ENCODE measurements at places on chromosomes 4 and X.

GRCh38 chr4:119024102-119024501, 111.5 kb upstream of the MYOZ2 start:
- no peak for DNase-seq

GRCh38 chrX:124229374-124229773, 103.1 kb upstream of the TEX13D start:
- DNase-seq: no peak

- no peak for DNase-seq
Measured at GRCh38 chrX:108105473-108105872, 13.9 kb downstream of the ATG4A start.

DNA sequence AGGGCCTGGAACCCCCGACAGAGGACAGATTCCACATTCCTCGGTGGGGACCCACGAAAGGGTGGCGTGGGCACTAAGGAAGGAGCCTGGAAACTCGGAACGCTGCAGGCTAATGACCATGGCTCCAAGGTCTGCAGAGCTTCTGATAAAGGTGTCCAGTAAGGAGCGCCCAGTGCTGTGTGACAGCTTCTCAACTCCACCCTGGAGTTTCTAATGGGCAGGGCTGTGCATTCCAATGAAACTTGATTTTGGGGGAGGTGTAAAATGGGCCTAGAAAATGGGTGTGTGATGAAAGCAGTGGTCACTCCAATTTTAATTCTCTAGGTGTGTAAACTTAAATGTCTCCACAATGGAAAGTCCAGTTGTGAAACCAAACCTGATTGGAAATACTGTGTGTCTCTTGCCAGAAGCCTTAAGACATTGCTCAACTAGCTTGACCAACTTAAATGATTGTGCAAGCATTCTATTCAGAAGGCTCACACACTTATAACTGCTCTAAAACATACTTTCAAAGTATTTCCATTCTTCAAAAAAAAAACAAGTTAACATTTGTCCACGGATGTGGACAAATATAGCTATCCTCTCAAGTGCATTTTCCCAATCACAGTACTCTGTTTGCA, 52.1 kb downstream of the XAGE2 start:
- no peak for DNase-seq

- no peak for DNase-seq
Measured at GRCh38 chr4:109156356-109156755, 146.1 kb downstream of the COL25A1 start.

DNA sequence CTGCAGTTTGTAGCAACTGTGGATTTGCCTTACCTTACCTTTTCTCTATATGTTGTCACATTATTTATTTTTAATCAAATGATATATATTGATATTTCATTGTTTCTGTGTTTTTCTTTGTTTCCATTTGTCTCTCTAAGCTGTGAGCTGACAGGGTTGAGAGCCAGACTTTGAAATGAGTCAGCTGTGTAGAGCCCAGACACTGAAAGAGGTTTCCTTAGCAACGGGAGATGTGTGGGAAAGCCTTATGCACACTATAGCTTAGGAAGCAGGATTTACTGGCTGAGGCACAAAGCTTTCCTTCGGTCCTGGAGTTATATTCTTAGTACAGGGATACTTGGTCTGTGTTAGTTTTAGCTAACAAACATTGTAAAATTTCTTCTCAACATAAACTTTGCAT, 192.2 kb downstream of the FGF13 start:
- DNase-seq: no peak

- no peak for DNase-seq
Measured at GRCh38 chr4:122826079-122826527, 528 bp upstream of the FGF2 start.

DNA sequence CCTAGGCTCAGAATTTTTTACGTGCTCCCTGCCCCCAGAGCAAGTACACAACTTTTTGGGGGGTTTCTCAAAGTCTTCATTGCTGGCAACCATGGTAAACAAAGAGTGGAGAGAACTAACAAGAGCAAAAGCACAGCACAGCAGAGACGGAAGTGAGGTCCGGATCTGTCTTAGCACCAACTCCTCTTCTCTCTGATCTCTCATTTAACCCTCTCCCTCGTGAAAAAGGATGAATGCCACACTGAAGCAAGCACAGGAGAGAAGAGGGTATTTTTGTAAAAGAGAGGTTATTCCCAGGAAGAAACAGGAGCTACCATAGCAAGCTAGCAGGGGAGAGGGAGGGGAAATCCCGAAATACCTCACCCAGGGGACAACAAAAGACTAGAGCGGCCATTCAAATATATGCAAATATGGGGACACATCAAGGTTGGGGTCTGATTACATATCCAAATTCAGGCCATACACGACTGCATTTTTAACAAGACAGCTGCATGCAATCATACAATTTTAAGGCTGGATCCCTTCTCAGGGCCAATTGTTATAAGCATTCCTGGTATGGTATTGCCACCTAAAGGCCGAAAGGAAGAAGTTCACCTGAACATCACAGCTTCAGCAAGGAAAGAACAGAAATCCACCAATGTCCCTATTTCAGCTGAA, 46.6 kb downstream of the CD40LG start:
- DNase-seq: no peak

DNA sequence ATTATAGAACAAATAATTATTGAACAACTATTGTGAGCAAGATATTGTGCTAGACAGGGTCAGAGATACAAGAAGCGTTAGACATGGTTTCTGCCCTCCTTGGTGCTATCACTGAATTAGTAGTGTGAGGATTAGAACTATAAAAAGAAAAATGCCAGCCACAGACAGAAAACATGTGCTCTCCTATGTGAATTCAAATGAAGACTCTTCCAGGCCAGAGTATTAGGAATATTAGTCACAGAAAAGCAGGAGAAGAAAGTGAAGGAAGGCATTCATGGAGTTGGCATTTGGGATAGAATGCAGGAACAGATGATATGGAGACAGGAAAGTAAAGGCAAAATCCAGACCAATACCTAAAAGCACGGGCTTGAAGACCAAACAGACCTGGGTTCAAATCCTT, 179.6 kb upstream of the TENM3 start:
- DNase-seq: no peak

DNA sequence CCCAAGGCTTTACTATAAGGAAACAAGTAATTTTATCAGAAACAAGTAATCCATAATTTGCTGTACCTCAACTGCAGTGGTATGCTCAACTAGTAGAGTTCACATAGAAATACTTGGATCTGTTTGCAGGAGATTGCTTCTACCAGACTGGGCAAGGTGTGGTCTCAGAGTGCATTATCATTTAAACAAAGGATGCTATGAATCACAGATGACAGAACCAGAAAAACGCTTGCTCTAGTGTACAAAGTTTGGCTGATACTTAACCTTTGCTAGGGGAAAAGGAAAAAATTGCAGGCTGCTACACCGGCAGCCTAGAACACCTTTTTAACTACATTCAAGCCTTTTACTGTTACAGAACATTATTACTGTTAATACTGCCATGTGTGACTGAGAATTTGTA, 97.1 kb downstream of the ENOX2 start:
- DNase-seq: no peak

- no peak for DNase-seq
Measured at GRCh38 chrX:45017946-45018345, 145.0 kb downstream of the KDM6A start.

DNA sequence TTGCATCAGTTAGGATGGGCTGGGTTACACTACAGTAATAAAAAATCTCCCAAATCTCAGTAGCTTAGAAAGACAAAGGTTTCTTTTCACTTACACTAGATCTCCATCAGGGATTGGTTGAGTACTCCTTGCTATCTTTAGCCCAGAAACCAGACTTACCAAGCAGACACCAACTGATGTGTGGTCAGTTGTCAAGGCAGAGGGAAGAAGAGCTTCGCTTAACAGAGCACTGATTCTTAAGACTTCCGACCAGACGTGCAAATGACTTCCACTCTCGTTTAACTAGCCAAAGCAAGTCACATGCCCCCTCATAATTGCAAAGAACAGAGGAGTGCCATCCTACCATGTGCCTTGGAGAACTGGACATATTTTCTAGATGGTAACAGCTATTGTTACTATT, 5.7 kb upstream of the ZNF518B start:
- DNase-seq: no peak

- no peak for DNase-seq
Measured at GRCh38 chr4:58669783-58670182, 1559.6 kb upstream of the IGFBP7 start.

GRCh38 chrX:38768079-38768478, 33.2 kb upstream of the MID1IP1 start:
- no peak for DNase-seq

GRCh38 chrX:105191878-105192277, 28.6 kb downstream of the TEX13A start:
- no peak for DNase-seq
